NCI-H524 (cell line): ENCODE measurements at places on chromosomes 5 and 9.

GRCh38 chr9:129954868-129955550, 88.0 kb downstream of the FNBP1 start:
- DNase-seq, result no peak

DNA sequence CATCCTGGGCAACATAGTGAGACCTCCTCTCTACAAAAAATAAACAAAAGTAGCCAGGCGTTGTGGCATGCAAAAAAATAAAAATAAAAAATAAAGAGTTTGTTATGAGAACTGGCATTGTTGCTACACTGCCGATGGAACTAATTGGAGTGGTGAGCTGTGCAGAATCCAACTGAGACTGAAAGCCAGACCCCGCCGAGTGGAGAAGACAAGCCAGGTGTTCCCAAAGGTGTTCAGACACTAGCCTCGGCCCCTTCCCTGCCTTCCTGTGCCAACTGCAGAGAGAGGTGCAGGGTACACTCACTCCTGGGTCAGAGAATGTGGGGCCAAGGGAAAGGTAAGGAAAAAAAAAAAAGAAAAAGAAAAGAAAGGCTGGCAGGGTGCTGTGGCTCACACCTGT, 37.7 kb upstream of the WDR38 start:
- no peak for DNase-seq

- DNase-seq, result no peak
Measured at GRCh38 chr5:32523625-32524024, 61.7 kb upstream of the SUB1 start.

- no peak for DNase-seq
Measured at GRCh38 chr5:148836272-148837250, 10.2 kb downstream of the ADRB2 start.

DNA sequence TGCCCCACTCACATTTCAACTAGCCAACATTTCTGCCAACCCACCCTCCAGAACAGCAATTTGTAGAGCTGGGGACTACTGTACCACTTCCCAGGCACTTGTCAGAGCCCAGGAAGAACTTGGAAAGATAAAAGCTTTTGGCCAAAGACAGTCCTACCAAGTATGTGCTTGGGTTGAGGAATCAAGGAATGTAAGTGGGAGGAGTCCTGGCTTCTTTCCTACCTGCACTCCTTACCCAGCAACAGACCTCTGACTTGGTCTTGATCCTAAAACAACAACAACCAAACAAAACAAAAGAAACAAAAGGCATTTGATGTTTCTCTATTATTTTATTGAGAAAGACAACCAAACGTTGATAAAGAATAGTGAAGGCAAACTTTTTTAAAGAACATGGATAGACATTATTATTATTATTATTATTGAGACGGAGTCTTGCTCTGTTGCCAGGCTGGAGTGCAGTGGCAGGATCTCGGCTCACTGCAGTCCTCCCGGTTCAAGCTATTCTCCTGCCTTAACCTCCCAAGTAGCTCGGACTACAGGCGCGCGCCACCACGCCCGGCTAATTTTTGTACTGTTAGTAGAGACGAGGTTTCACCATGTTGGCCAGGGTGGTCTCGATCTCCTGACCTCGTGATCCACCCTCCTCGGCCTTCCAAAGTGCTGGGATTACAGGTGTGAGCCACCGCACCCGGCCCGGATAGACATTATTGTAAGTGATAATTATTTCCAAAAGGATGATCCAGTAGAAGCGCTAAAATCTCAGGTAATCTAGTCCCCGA, 33.5 kb downstream of the ANXA2R start:
- DNase-seq, result no peak

DNA sequence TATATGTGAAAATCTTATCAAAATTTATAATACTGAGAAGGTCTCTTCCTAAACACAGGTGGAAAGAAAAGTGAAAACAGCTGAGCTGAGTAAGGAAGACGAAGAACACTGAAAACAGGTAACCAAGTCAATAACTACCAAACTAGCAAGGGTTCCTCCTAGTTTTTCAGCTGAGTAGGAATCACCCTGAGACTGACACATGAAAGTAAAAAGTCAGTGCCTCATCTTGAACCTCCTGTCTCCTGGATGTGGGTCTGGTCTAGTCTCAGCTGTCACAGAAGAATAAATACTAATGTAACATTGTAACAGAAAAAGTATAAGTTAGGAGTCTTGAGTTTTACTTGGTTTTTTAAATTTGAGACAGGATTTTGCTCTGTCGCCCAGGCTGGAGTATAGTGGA, 121.0 kb downstream of the MEF2C start:
- DNase-seq, result no peak

DNA sequence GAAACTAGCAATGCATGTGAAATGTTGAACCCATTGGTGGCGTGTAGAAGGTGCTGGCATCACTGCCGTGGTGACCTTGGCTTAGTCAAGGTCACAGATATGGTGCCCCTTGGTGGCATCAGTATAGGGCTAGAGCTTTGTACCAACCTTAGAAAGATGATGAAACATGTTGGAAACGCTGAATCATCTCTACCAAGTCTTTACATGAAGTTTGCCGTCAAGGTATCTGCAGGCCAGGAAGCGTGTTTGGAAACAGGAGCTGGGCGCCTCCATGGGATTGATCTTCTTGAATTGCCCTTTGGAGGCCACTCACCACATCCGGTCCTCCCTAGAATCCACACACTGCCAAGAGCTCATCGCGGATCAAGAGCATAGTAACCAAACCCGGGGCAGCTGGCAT, 16.9 kb upstream of the BOD1 start:
- DNase-seq, result no peak

DNA sequence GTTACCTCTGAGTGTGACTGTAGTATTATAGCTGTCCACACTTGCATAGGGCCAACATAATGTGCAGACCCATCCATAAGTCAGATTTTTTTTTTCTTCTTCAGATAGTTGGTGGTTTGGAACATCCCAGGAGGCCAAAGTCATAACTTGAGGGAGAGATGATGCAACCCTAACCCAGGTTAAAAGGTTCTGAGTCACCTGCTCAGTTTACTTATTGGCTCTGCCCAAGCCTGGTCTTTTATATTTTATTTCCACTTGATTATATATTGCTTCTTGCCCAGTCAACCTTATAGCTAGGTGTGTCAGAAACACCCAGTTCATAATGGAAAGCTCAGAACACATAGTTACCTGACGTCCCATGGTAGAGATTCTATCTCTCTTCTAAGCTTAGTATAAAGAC, 113.1 kb upstream of the PCSK1 start:
- no peak for DNase-seq

GRCh38 chr9:100600521-100601079, 22.7 kb downstream of the CAVIN4 start:
- DNase-seq, result peak; percentile 90

DNA sequence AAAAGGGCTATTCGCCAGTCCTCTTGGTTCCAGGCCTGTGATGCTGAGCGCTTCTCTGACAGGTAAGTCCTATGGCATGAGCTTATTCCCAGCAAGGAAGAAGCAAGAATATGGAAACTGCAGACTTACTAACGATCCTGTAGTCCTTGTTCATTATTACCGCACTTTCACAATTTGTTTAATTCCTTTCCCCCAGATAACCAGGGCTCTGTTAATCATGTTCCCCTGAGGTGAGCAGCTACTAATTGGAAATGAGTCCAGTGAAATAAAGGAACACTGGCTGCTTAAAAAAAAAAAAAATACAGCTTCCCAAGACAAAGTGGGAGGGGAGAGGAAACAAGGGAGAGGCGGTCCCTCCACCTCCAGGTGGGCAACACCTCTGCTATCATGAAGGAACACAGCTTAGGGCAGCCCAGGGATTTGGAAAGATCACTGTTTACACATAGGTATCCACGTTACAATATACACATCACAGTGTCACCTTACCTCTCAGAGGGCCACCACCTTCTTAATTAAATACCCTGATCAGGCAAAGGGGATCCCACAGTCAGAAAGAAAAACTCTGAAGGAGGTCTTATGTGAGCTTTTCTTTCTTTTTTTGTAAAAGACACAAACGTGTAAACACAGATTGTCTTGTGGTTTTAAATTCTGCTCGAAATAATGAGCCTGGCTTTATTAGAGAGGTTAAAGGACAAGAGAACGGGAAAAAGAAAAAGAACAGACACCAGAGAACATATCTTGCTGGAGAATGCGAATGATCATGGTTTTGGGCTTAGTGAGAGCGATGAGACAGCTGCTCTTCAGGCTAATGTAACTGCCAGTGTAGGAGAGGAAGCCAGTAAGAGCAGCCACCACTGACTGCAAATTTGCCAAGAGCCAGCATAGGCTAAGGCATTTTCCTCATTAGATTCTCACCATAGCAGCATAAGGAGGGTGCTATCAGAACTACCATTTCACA, 258.6 kb downstream of the CRB2 start:
- no peak for DNase-seq

DNA sequence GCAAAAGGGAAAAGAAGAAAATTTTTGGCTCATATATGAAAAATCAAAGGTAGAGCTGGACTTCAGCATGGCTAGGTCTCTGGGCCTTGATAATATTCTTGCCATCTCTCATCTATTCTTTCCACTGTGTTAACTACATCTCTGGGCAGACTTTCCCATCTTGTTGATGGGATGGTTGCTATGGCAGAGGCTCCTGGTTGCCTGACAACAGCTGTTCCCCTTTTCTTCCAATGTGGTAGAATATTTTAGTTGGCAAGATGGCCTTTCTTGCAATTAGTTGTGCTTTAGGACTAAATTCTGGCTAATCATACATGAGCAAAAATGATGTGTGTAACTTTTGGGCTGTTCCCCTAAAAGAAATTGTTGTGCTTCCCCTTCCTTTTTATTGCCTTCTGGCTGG, 40.2 kb upstream of the ARAP3 start:
- no peak for DNase-seq

GRCh38 chr5:137465930-137466329, 33.2 kb downstream of the SPOCK1 start:
- DNase-seq, result no peak

DNA sequence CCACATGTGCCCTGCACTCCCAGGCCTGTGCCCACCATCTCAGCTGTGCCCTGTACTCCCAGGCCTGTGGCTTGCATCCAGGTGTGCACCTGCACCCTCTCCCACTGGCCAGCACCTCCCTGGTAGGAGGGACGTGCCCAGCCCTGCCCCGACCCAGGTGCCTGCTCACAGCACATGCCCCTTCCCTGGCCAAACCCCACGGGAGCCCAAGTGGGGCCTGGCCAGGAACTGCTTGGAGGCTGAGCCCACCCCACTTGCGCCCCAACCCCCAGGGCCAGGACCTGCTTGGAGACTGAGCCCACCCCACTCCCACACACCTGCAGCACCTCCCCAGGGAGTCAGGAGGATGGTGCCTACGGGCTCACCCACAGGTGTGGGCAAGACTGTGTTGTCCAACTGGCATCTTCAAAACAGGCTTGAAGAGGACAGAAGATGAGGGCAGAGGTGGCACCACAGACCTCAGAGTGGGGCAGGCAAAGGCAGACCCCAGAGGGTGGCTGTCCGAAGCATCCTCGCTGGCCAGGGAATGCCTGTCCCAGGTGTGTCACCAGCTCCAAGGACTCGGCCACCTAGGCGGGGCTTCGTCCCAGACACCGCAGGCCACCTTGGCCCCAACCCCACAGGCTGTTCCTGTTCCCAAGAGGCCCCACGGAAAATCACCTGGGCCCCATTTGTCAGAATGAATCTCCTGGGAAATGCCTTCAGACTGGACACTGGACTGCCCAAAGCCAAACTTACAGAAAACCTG, 10.8 kb downstream of the ZDHHC11B start:
- no peak for DNase-seq

- DNase-seq, result no peak
Measured at GRCh38 chr9:79433703-79434102, 138.1 kb upstream of the TLE4 start.

DNA sequence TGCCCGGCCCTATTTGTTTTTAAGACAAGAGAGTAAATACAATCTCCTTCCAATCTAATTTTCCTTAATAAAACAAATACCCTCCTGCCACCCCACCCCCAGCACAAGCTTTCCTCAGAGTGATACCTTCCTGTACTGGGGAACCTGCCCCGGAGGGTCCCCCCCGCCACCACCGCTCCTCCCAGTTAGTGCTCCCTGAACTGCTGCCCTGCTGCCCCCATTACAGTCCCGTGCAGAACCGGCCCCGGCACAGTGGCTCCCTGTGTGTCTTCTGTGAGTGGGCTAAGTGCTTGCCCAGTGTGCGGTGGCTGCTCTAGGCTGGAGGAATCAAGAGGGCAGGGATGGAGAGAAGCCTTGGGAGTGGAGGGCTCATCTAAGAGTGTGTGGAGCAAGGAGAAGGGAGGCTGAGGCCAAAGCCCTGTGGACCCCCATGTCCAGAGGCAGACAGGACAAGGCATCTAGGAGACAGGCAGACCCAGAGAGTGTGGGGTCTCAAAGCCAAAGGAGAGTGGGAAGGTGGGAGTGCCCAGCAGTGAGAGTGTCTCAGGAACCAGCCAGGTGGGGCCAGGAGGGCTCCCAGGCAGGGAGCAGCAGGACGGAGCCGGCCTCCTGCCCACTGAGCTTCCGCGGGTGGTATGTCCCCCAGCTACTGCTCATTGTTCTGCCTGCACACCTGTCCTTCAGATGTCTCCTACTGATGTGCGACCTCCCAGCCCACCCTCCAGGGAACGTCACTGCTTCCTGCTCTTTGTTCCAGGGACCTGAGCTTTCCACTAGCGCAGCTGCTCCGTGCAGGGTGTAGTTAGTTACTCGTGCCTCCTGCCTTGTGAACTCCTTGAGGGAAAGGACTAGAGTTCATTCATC, 129.0 kb downstream of the DAB2IP start:
- DNase-seq, result no peak

DNA sequence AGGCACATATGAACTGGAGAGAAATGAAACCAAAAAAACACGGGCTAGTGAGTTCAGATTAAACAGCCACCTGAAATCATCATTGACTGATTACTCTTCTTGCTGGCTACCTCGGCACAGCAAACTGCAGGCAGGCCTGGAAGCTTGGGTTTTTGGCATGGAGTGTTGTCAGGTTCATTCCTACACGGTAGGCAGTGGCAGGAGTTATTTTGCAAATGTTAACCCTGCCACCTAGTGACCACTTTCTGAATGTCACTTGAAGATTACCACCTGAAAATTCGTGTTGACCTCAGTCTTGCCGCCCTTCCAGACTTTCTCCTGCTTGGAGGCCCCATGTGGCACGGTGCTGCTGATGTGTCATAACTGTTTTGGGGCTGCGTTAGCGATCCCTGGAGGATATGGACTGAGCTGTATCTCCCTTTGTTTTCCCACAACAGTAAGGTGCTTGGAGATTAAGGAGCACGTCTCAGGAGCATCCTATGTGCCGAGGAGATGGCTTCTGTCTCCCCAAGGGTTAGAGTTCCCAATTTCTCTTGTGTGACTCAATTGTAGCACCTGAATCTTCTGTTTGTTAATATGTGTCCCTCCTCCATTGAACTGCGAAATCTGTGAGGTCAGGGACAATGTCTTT, 12.7 kb upstream of the CD180 start:
- DNase-seq, result peak; percentile 85

DNA sequence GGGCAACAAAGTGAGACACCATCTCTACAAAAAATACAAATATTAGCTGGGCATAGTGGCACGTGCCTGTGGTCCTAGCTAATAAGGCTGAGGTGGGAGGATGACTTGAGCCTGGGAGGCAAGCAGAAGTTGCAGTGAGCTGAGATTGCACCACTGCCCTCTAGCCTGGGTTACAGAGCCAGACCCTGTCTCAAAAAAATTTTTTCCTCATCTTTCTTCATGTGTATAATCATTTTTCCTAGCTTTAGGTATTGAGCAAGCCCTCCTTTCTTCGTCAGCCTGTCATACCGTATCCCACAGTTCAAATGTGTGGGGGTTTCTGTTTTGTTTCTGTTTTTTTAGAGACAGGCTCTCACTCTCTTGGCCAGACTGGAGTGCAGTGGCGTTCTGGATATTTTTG, 41.3 kb downstream of the EHMT1 start:
- no peak for DNase-seq
